ENCODE measurements at places on chromosomes 3 and 15.

- no peak for DNase-seq
Observed at GRCh38 chr3:8500319-8500988, 1.2 kb upstream of the LMCD1 start.

GRCh38 chr15:22968366-22968765 lies 11.8 kb downstream of the CYFIP1 start:
- DNase-seq = no peak

DNA sequence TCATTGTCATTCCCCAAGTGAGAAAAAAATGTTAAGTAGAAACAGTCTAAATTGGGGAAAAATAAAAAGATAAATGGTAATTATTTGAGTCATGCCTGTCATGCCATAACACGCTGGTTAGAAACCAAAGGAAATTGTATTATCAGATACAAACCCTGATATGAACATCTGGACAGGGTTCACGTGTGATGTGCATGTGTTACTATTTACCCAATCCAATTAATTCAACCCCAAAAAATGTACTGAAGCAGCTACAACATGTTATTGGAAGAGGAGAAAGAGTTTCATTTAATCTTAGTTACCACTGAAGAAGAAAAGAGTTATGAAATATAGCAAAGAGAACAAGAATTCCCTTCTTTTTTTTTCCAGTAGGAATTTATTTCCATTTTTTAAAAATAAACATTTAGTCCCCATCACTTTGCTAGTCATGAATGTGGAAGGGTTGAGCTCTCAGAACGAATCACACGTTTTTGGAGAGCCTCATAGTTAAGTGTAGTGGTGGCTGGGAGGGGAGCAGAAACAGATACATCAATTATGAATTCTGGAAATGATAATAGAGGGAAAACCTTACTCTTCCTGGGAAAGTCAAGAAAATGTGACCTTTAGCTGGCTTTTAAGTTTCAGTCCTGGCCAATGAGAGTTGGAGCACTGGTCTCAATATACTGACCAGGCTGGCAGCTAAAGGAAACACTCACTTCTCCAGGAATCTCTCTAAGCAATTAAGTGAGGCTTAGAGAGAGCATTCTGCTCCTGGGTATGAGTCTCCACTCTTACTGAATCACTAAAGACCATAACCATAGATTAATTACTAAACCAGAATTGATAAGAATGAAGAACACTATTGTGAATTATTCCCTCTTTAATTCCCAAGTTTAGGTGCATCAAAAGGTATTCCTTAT lies 796.5 kb downstream of the GRM7 start:
- no peak for DNase-seq

DNA sequence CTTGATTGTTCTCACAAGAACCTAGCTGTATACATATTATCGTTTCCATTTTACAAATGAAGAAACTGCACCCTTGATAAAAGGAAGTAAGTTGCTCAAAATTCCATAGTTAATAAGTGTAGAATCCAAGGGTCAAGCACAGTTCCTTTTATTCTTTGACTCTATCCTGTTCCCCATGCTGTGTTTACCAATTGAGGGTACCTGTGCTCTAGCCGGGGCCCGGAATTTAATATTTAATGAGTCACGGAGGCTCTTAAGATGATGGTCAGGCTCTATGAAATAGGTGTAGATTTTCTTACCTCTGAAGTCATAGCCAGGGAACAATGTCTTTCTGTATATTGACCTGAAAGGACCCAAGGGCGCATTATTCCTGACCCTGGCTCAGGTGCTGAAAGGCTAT lies 65.2 kb downstream of the LPP start:
- no peak for DNase-seq

DNA sequence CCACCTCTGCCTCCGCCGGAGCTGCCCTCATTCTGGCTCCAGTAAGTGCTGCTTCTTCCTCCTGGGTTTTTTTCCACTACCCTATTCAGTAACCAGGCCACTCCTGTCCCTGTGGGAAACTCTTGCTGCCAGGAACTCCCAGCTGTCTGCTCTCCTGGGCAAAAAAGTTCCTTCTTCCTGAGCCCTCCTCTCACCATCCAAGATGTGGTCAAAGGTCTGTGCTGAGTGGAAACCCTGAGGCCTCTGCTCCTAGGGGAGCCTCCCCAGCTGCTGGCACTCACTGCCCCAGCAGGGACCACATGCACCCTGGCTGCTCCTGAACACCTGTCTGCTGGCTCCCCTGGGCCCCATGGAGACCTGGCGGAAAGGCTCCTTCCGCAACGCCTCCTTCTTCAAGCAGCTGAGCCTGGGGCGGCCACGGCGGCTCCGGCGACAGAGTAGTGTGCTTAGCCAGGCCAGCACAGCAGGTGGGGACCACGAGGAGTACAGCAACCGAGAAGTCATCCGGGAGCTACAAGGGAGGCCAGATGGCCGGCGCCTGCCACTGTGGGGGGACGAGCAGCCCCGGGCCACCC lies 454 bp downstream of the C15orf62 start:
- DNase-seq = no peak

DNA sequence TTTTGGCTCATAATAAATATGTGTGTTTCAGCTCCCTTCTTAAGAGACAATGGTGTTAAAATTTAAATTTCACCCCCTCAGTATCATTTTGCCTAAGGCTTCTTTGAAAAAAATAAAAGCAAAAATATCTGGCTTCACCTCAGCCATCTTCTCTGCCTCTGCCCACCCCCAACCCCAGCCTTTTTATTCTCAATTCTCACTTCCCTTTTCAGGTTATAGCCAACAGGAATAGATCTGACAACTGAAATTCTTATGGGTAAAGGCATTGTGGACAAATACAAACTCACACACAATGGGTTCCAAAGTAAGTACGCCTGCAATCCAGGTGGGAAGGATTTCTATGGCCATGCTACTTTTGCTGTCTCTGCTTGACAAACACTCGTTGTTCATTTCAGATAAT lies 399.0 kb upstream of the ARRDC4 start:
- DNase-seq = no peak

DNA sequence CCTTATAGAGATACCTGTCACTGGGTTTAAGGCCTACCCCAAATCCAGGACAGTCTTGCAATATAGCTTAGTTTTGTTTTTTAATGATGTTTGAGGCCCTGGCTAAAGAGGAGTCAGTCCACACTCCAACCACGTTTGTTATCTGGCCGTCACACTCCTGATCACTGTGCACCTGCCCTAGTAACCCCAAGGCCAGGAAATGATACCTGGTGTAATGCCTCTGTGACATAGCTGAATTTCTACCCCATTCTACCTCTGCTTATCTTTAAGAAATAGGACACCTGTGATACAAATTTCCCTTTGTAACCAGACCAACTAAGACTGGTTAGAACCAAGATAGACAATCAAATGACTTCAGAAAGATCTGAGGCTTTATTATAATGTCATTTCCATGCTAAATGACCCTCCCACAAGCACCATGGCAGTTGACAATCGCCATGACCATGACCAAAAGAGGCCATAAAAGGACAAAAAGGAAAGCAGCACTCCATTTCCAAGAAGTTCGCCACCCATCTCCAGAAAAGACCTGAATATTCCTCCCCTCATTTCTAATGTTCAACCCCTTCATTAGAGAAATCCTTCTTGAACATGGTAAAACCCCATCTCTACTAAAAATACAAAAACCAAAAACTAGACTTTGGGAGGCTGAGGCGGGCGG lies 4.8 kb upstream of the RTP3 start:
- DNase-seq = no peak

DNA sequence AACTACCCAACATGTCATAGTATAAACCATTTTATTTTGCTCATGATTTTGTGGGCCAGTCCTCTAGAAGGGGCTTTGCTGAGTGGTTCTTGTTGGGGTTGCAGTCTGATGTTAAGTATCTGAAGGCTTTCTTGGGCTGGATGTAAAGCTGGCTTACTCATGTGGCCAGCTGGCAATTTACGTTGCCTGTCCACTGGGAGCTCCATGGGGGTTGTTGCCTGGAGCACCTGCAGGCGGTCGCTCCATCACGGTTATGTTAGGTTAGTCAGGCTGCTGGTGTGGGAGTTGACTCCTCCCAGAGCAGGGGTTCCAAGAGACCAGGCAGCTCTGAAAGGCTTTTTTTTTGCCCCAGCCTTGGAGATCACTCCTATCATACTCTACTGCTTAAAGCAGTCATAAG lies 98.1 kb downstream of the NR1D2 start:
- no peak for DNase-seq

DNA sequence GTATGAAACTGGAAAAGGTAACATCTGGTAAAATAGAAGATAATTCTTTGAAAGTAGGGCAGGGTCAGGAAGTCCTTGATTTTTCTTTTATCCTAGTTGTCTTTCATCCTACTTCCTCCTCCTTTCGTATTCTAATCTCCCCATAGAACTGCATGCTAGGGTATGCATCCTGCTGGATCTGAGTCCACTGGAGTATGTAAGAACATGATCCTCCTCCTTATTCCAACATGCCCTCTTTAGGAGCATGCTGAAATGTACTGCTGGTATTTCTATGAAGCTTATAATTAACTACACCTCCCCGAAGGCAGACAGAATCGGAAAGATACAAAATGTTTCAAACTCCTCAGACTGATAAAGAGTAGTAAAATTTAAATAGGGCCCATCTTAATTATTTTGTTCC lies 493.8 kb downstream of the AGBL1 start:
- DNase-seq = no peak

- no peak for DNase-seq
Observed at GRCh38 chr3:643376-643775, 446.8 kb downstream of the CHL1 start.

DNA sequence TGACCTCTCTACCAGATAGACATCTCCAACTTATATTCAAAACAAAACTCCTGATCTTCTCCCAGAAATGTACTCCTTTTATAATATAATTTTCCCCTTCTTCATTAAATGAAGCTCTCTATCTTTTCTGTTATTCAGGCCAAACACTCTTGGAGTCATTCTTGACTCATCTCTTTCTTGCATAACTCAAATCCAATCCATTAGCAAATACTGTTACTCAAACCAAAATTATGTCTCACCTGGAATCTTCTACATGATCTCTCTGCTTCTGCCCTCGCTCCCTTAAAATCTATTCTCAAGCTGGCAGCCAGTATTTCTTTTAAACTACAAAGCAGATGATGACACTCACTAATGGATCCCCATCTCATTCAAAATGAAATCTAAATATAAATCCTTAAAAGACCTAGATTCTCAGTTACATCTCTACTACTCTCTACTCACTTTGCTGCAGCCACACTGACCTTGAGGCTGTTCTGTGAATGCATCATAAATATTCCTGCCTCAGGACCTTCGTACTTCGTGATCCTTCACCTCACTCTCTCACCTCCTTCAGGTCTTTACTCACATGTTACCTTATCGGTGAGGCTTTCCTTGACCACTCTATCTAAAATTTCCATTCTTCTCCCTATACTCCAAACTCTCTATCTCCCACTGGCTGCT lies 160.9 kb downstream of the TBC1D5 start:
- no peak for DNase-seq

DNA sequence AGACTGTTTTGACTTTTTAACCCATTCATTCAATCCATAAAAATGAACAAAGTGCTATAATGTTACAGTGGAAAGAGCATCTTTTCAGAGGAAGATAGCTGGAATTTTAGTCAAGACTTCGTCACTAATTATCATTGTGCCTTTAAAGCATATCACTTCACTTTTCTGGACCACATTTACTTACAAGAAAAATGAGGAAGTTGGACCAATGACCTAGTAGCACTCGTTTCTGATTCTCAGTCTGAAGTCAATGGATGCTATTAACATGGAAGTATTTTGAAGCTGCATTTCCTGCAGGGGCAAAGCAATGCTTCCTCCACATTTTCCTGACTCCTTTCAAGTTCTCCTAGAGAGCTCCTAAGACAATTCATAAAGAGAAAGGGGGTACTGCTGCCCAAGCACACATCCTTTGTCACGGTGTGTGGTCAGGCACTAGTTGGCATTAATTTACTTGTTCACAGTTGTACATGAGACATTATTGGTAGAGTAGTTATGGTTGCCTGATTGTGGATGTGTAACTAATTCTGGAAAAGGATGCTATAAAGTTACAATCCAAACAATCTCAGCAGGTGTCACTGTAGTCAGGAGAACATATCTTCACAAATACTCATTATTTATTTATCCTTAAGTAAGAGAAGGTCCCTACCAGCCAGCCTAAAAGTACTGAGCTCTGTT lies 1049.1 kb downstream of the FHIT start:
- DNase-seq = no peak

- no peak for DNase-seq
Observed at GRCh38 chr3:12985148-12985547, 88.1 kb downstream of the IQSEC1 start.

GRCh38 chr3:63952248-63952594 lies 40.0 kb upstream of the SCAANT1 start:
- DNase-seq = no peak

- no peak for DNase-seq
Observed at GRCh38 chr3:113220721-113221120, 9.4 kb downstream of the BOC start.

DNA sequence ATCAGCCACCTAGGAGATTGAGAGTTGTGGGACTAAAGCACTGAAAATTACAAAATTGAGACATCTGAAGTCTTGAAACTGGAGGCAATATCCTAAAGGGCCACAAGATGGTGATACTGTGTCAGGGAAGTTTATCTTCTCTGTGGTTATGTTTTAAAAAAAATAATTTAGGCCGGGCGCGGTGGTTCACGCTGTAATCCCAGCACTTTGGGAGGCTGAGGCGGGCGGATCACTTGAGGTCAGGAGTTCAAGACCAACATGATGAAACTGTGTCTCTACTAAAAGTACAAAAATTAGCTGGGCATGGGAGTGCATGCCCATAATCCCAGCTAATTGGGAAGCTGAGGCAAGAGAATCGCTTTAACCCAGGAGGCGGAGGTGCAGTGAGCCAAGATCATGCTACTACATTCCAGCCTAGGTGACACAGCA lies 17.9 kb upstream of the NIT2 start:
- DNase-seq = no peak

GRCh38 chr3:72395776-72396311 lies 452.4 kb downstream of the SHQ1 start:
- no peak for DNase-seq

DNA sequence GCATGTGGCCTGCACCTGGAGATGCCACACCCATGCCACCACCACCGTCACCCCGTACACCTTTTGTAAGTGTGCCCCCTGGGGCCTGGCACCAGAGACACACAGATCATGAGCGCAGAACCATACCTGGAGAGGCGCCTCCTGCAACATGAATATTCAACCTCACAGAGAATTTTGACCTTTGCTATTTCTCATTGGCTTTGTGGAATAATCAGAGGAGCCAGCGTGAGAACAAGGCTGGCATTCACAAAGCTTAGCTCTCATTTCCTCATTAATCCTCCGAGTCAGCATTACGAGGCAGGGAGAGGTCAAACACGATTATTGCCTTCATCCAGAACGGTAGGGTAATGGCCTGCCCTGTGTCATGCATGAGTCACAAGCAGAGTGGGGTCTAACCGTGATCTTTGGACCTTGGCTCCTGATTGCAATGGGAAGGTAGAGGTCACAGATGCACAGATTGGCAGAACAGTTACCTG lies 73.0 kb upstream of the POMGNT2 start:
- no peak for DNase-seq

Data from NCI-H187 treated with DMSO at 0.1 percent for 48 hours (cell line).